ENCODE measurements at places on chromosomes 3 and 15. TPM values are rescaled to one million over a fixed set of nuclear protein-coding genes. Genes with fewer than 3 reads are reported as not detected.
A peak's percentile ranks its signal among the peaks of the same experiment; 100 is the strongest.

Gene LRTM1
- not detected for polyA plus RNA-seq

Gene MON1A
- polyA plus RNA-seq, result 10.9 TPM

Gene POU1F1
- polyA plus RNA-seq, result not detected

Gene CD80
- polyA plus RNA-seq, result 2.9 TPM

Gene TEX55
- polyA plus RNA-seq, result not detected

Gene ROBO2
- 59.9 TPM for polyA plus RNA-seq

Gene EAF2
- 5.2 TPM for polyA plus RNA-seq

Gene SERINC4
- not detected for polyA plus RNA-seq

Gene NMNAT3
- polyA plus RNA-seq, result 6.8 TPM

Gene HRG
- polyA plus RNA-seq, result 1.1 TPM

Gene KLF15
- 7.8 TPM for polyA plus RNA-seq

Gene EFL1
- polyA plus RNA-seq, result 17.7 TPM

Gene GOLGA8G
- polyA plus RNA-seq, result 0.05 TPM

Gene TTC14
- polyA plus RNA-seq, result 106 TPM

Gene CX3CR1
- 4.0 TPM for polyA plus RNA-seq

Gene C2CD4A
- polyA plus RNA-seq, result 0.09 TPM

Gene FANCD2
- polyA plus RNA-seq, result 29.0 TPM

GRCh38 chr3:61358364-61358763, 107.1 kb upstream of the FHIT start:
- DNase-seq, result peak; percentile 83

DNA sequence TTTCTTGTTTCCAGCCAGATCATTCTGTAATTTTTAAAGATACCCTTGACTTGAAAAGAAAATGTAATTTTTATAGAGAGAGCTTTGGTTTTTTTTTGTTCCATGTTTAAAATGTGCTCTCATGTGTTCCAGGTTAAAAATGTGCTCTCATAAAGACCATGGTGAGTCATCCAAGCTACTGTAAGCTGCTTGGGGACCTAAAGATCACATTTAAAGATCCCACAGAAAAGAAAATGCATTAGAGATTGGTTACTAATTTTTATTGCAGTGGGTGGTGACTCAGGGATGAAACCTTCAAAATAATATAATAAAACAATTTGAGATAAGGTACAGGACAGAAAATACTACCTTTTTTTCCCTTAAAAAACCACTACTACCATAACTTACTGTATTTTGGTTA, 11.0 kb downstream of the TCF12 start:
- no peak for DNase-seq

DNA sequence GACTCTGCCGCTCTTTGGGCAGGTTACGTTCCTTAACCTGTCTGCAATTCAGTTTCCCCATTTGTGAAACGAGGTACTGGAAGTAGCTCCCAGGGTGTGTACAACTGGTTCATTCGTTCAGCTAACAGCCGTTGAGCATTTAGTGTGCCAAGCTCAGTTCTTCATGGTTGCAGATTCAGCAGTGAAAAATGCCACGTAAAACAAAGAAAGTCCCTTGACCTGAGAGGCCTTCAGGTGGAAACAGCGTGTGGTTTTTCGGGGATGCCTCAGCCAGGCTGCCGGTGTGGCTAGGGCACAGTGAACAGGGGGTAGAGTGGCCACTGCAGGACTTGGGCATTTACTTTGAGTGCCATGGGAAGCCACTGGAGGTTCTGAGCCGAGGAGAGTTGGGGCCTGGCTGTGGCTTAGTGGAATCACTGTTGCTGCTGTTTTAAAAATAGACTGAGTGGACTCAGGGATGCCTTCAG, 4.7 kb downstream of the SYNM start:
- DNase-seq, result no peak

GRCh38 chr15:69804786-69805185, 292.9 kb downstream of the TLE3 start:
- DNase-seq, result no peak

- DNase-seq, result no peak
Measured at GRCh38 chr3:42887084-42887483, 11.4 kb upstream of the CYP8B1 start.

DNA sequence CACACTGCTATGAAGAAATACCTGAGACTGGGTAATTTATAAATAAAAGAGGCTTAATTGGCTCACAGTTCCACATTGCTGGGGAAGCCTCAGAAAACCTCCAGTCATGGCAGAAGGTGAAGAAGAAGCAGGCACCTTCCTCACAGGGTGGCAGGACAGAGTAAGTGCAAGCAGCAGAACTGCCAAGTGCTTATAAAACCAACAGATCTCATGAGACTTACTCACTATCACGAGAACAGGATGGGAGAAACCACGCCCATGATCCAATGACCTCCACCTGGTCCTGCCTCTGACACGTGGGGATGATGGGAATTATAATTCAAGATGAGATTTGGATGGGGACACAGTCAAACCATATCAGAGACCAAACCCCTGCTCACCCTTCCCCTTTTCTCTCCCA, 75.0 kb downstream of the TRIM69 start:
- no peak for DNase-seq

- DNase-seq, result no peak
Measured at GRCh38 chr3:112391648-112392047, 58.7 kb downstream of the CD200 start.

GRCh38 chr15:65980824-65981456, 111.6 kb downstream of the RAB11A start:
- DNase-seq, result peak; percentile 51

- no peak for DNase-seq
Measured at GRCh38 chr3:67509471-67510075, 144.8 kb downstream of the SUCLG2 start.

DNA sequence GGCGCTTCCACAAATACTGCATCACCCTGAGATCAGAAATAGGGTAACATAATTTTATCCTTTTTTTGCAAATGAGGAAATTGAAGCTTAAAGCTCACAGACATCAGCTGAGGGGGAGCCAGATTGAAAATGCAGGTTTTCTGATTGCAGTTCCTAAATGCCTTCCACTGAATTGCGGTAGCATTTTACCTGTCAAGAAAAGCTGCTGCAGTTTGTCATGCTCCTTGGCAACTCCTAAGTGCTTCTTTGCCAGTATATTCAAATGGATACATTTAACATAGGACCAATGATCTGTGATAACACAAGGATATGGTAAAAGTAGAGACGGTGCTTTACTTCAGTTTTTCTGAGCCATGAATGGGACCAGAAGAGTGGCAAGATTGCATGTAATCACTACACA, 50.5 kb downstream of the SPATA16 start:
- no peak for DNase-seq

GRCh38 chr15:56160966-56161365, 82.7 kb downstream of the RFX7 start:
- no peak for DNase-seq

DNA sequence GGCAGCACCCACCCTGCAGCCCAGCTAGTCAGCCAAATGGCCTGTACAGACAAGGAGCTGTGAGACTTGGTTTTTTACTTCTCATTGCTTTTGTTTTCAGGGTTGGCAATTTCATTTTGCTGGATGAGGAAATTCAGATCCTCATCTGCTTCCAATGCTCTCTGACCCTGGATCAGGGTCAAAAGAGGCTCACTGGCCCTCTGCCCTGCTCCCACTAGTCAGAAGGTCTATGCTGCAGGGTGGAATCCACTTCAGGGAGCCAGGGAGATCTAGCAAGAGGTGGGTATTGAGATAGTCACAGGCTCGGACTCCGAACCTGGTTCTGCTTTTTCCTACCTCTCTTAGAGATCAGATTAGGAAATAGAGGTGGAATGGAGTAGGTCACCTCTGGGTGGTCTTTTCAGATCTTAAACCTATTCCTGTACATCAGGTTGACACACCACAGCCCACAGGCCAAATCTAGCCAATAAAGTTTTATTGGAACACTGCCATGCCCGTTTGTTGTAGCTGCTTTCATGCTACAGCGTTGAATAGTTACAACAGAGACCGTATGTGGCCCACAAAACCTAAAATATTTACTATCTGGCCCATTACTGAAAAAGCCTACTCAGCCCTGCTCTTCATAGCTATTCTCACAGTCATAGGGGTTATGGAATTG, 26.4 kb upstream of the GLCE start:
- no peak for DNase-seq

- DNase-seq, result no peak
Measured at GRCh38 chr15:77738441-77739302, 106.0 kb upstream of the LINGO1 start.

GRCh38 chr3:87996882-87997281, 61.9 kb downstream of the CGGBP1 start:
- DNase-seq, result no peak

DNA sequence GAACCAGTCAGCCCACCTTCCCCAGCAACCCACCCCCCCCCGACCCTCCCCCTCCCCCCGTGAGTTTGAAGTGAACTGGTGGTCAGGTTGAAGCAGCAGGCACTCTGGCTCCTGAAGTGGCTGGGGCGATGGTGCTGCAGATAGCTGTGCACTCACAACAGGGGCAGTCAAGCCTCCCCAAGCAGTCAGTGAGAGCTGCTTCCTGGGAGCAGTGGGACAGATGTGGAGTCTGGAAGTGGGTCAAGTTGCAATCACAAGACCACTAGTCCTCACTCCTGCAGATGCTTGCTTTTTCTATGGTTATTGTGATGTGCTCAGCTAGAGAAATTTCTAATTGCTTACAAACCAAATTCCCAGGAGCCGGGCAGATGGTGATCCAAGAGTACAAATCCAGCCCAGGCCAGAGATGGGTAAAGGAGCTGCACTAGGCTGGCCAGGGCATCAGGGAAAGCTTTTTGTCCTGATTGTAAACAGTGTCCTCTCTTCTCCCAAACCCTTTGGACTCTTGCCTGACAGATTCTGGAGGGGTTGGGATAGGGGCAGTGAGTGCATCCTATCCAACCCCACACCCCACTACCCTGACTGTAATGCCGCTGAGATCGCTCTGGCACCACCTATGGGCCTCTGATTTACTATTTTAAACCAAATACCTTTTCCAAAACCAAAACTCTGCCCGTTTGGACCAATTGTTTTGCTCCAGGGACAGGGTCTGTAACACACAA, 9.8 kb upstream of the CLPX start:
- DNase-seq, result peak; percentile 28

- no peak for DNase-seq
Measured at GRCh38 chr15:54559405-54560069, 581.3 kb downstream of the UNC13C start.

DNA sequence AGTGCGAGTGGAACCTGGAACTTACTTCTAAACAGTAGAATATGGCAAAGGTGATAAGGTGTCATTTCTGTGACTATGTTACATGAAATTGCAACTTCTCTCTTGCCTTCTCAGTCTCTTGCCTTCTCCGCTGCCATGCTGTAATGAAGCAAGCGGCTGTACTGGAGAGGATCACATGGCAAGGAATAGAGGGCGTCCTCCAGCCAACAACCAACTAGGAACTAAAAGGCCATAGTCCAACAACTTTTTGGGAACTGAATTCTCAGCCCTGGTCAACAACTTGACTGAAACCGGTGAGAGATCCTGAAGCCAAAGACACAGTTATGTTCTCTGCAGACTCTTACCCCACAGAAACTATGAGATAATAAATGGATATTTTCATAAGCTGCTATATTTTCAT, 143.5 kb downstream of the P3H2 start:
- DNase-seq, result no peak

DNA sequence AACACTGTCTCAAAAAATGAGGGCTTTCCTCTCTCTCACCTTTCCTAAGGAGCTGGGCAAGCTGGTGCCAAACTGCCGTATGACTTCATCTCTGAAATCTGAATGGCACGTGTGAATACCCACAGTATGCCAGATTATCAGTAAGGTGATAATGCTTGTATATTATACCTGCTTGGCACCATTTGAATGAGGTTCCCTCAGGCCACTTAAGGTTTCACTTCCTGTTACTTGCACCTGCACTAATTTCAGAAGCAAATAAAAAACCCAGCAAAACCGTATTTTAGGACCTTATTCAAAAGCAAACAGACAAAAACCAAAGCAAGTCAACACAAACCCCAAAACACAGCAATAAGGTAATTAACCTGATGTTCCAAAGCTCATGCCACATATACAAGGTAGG, 19.7 kb downstream of the FOXP1 start:
- DNase-seq, result no peak

DNA sequence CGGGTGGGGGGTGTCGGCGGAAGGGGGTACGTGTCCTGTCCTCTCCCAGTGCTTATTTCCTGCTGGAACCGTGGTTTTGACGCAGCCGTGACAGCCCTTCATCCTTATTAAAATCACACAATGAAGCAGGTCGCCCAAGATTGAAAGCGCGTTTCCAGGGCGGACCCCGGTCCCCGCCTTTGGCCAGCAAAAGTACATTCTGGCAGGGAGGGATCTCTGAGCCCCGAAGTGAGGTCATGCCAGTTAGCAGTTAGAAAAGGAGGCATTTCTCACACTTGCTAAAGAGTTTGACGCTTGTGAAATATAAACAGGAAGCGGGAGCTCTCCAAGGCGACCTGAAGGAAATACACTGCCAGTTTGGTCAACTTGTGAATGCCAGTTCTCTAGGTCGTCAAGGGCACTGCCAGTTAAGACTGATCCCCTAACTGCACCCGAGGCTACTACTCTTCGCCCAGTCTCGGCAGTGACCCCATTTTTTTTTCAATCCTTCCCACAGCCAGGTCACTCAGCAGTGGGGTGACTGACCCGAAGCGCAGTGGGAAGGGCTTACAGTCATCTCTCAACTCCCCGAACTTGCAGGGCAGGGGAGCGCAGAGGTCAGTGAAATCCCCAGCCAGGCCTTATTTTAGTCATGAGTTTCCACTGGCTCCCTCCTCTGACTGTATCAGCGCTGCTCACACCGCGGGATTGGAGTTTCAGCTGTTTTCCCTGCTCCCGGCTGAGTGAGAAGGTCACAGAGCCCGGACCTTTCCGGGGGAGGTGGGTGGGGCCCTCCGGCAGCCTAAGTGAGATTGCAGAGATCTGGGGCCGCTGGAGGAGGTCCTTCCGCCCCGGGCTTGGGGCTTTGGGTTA, 2.0 kb upstream of the BHLHE40 start:
- DNase-seq, result peak; percentile 70

DNA sequence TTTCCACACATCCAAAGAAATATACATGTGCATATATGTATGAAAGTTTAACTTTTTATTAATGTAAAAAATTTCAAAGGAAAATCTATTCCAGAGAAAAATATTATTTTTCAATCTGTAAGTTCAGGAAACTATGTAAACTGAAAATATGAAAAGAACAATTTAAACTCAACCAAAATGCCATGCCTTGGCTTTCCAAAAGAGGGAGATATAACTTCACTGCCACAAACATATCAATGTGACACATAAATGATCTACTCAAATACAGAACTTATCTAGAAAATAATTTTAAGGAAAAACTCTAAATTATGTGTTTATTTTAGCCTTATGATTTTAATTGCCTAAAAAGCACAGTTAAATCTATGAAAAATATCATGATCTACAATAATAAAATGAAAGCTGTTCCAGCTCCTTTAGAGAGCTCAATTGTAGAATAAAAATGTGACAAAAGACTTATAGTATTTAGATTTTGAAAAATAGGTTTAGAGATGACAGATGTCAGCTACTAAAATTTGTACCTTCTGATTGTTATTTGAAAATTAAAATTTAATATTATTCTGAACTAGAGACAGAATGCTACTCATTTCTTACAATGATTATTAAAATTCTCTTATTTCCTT, 94.8 kb downstream of the GBE1 start:
- no peak for DNase-seq

GRCh38 chr15:84829428-84829827, 12.3 kb downstream of the ALPK3 start:
- DNase-seq, result no peak

GRCh38 chr15:33005582-33005981, 188.9 kb downstream of the FMN1 start:
- no peak for DNase-seq

GRCh38 chr15:43230640-43231115, 9.9 kb upstream of the EPB42 start:
- DNase-seq, result no peak

GRCh38 chr15:35980719-35981118, 434.8 kb upstream of the DPH6 start:
- no peak for DNase-seq
